ENCODE measurements at places on chromosomes 5 and 9. TPM values are rescaled to one million over a fixed set of nuclear protein-coding genes. Genes with fewer than 3 reads are reported as not detected.
A peak's percentile ranks its signal among the peaks of the same experiment; 100 is the strongest.

GRCh38 chr5:174922955-174923354 lies 198.6 kb downstream of the MSX2 start:
- H3K27me3 ChIP-seq: no peaks in the 10 kb centered on the region
- DNase-seq: no peak
- H3K4me3 ChIP-seq: no peak overlapping the region
- no peaks in the 10 kb centered on the region for H3K4me1 ChIP-seq
- H3K36me3 ChIP-seq: no peaks in the 10 kb centered on the region

- DNase-seq: no peak
- H3K27ac ChIP-seq: peak overlapping the region; percentile 74
- H3K4me1 ChIP-seq: no peaks in the 10 kb centered on the region
- no peaks in the 10 kb centered on the region for H3K36me3 ChIP-seq
- no peak overlapping the region for H3K4me3 ChIP-seq
Observed at GRCh38 chr5:157369507-157369906, 90.5 kb upstream of the NIPAL4 start.

- no peaks in the 10 kb centered on the region for H3K36me3 ChIP-seq
- no peaks in the 10 kb centered on the region for H3K4me1 ChIP-seq
- no peak overlapping the region for H3K4me3 ChIP-seq
- no peaks in the 10 kb centered on the region for H3K27me3 ChIP-seq
Observed at GRCh38 chr5:87110721-87111120, 157.0 kb upstream of the RASA1 start.

DNA sequence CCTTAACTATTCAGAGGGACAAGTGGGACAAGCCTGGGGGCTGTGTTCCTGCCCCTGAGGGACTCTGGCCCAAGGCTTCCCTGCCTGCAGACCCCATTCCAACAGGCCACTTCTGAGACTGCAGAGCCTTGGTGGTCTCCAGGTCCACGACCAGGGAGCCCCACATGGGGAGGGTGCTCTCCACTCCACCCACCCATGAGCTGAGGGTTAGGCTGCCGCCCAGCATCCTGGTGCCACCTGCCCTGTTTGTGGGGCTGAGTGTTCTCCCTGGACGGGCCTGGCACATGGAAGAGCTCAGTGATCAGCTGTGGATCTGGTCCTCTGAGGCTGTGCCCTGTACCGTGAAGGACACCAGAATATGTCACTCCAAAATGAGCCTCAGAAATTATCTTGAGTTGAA lies 2.5 kb upstream of the ABO start:
- no peaks in the 10 kb centered on the region for H3K36me3 ChIP-seq
- peaks cover 18% of the 10 kb centered on the region for H3K27me3 ChIP-seq
- no peak overlapping the region for H3K4me3 ChIP-seq
- DNase-seq: peak; percentile 2

DNA sequence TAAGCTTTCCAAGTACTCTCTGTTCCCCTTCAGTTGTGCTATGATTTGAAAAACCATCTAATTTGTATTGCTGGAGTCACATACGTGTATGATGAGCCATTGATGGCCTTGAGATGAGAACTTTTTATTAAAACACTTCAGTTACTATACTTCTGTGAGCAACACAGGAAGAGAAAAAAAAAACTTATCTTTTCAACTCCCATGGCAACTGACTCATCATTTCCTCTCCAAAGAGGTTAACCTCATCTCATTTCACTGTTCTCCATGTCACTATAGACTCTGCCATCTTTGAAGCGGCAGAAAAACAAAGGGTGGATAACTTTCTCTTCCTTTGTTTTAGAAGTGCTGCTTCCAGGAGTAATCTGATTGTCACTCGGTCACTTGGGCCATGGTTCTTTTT lies 104.3 kb upstream of the PCSK1 start:
- H3K27ac ChIP-seq: no peak overlapping the region
- H3K36me3 ChIP-seq: no peaks in the 10 kb centered on the region
- no peak overlapping the region for H3K4me3 ChIP-seq
- DNase-seq: no peak

GRCh38 chr5:81980598-81981260 lies 8.9 kb downstream of the ATG10 start:
- H3K4me3 ChIP-seq: no peak overlapping the region
- no peak for DNase-seq
- H3K27me3 ChIP-seq: no peaks in the 10 kb centered on the region
- no peaks in the 10 kb centered on the region for H3K4me1 ChIP-seq
- no peaks in the 10 kb centered on the region for H3K36me3 ChIP-seq
- no peak overlapping the region for H3K27ac ChIP-seq

- no peak overlapping the region for H3K27ac ChIP-seq
- DNase-seq: no peak
- H3K27me3 ChIP-seq: no peaks in the 10 kb centered on the region
Observed at GRCh38 chr5:153157156-153157555, 333.3 kb upstream of the GRIA1 start.

- no peak for DNase-seq
- H3K27me3 ChIP-seq: no peaks in the 10 kb centered on the region
- no peak overlapping the region for H3K4me3 ChIP-seq
- H3K36me3 ChIP-seq: no peaks in the 10 kb centered on the region
- H3K27ac ChIP-seq: no peak overlapping the region
Observed at GRCh38 chr5:166192696-166193095, 2098.7 kb upstream of the WWC1 start.

- no peaks in the 10 kb centered on the region for H3K4me1 ChIP-seq
- no peak overlapping the region for H3K27ac ChIP-seq
- no peaks in the 10 kb centered on the region for H3K36me3 ChIP-seq
- DNase-seq: no peak
Observed at GRCh38 chr9:125839317-125839716, 92.1 kb downstream of the PBX3 start.

DNA sequence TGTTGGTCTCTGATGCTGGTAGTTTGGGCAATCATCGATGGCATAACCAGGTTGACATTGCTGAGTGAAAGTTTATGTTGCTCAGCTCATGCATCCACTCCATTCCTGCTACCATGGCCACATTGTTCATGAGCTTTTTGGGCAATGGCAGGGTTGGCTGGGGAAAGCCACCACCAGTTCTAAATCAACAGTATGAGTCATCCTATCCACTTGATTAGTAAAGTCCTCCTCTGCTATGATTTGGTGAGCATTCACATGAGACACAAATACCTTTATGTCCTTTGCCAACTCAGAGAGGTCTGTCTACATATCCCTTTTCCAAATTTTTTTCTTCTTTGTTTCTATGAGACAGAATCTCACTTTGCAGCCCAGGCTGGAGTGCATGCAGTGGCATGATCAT lies 129.7 kb upstream of the FBN2 start:
- H3K27ac ChIP-seq: no peak overlapping the region
- H3K36me3 ChIP-seq: no peaks in the 10 kb centered on the region
- no peak for DNase-seq
- no peaks in the 10 kb centered on the region for H3K27me3 ChIP-seq
- H3K4me1 ChIP-seq: no peaks in the 10 kb centered on the region
- no peak overlapping the region for H3K4me3 ChIP-seq

DNA sequence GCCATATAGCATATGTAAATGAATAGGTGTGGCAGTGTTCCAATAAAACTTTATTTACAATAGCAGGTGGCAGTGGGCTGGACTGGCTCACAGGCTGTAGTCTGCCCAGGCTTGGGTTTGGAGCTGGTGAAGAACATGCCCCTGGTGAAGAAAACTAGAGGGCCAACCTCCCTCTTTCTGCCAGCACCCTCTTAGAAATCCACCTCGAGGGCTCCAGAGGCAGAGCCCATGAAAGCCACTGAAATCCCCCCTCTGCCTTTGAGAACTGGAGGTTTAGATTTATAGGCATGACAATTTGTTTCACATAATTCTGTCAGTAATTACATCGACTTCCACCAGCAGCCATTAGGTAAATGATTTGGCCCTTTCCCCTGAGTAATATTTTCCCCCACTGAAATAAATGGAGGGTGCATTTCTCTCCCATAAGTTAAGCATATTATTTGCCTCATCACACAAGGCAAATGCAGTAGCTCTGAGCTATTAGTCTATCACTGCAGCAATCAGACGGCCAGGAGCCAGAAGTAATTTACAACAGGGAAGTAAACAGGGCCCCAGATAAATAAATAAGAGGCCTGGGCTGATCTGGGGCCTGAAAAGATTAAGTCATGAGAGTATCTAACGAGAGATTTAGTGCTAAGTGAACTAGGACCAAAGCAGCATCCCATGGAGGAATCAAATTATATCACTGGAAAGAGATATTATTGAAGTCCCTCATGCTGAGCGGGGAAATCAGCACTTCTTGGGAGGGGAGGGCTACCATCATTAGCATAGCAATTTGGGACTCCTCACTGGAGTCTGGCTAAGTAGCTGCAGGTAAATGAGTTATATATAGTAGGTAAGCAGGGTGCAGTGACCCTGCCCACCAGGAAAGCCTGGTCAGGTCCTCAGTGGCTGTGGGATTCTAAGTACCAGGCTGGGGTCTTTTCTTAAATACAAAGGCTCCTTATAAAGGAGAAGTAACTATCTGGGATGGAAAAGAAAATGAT lies 123.9 kb downstream of the SLIT3 start:
- no peak overlapping the region for H3K27ac ChIP-seq
- H3K4me3 ChIP-seq: no peak overlapping the region
- H3K36me3 ChIP-seq: no peaks in the 10 kb centered on the region
- no peak for DNase-seq
- H3K4me1 ChIP-seq: no peaks in the 10 kb centered on the region
- H3K27me3 ChIP-seq: no peaks in the 10 kb centered on the region

Gene LCN9
- not detected for total RNA-seq

Gene RC3H2
- 64.0 TPM for total RNA-seq

Gene INSL4
- not detected for total RNA-seq

Gene SLC9A3
- 143 TPM for total RNA-seq

All from transverse colon (tissue), 4 donors.